ENCODE measurements at places on chromosomes 3 and 15.

DNA sequence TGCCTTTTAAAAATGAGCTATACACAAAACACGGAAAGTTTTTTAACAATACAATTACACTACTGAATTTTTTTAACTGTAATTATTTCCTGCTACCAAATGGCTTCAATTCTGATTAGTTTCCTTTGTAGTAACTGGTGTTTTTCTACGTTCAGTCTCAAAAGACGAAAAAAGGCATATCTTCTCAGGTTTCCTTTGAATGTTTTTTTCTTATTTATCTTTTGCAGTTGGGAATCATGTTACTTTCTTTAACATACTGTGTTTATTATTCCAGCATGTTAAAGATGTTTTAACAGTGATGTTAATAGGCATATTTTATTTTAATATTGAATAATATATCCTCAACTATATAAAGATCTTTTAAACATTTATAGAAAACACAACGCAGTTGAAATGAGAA, 1055.5 kb downstream of the ROBO1 start:
- DNase-seq: no peak

DNA sequence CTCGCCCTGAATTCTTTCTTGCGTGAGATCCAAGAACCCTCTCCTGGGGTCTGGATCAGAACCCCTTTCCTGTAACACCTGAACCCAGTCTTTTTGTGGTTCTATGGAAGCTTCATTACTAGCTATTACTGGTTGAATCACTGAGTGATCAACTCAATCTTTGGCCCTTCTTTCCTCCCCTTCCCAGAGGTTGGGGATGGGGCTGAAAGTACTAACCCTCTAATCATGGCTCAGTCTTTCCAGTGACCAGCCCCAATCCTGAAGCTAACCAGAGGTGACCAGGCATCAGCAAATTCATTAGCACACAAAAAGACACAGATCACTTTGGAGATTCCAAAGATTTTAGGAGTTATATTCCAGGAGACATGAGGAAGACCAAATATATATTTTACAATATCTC, 39.5 kb downstream of the HERC1 start:
- no peak for DNase-seq

DNA sequence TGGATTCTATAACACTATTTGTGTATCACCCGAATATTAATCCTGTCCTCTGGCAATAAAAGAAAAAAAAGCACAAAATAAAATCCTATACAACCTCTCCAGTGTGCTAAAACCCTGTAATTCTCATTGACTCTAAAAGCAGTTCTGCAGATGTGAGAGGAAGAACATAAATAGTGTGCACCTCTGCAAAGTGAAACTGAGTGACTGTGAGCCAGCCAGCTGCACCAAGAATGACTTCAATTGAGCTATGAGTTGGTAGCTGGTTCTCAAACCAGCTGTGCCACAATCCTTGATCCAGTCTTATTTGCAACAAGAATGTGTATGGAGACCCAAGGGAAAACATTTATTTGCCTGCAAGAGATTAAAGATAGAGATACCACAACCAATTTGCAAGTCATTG, 31.2 kb upstream of the COL8A1 start:
- no peak for DNase-seq

DNA sequence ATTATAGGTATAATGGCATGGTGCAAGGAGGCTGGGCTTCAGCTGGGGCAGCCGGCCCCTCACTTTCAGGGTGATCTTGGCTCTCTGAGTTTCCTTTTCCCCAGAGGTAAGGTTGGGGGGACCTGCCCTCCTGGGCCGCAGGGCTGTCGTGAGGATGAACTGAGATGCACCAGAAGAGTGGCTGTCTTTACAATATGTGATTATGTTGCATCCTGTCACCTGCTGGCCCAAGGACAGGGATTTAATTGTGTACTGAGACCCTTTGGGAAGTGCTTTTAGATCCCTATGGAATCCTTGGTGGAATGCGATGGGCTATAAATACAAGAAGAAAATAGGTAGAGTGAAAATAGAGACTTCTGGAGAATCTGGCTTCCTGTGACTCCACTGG, 22.1 kb downstream of the ANAPC13 start:
- DNase-seq: no peak

- no peak for DNase-seq
Measured at GRCh38 chr3:134274571-134274970, 23.9 kb upstream of the RYK start.

- peak; percentile 93 for DNase-seq
Measured at GRCh38 chr3:184335661-184336546, 1.5 kb upstream of the FAM131A start.

DNA sequence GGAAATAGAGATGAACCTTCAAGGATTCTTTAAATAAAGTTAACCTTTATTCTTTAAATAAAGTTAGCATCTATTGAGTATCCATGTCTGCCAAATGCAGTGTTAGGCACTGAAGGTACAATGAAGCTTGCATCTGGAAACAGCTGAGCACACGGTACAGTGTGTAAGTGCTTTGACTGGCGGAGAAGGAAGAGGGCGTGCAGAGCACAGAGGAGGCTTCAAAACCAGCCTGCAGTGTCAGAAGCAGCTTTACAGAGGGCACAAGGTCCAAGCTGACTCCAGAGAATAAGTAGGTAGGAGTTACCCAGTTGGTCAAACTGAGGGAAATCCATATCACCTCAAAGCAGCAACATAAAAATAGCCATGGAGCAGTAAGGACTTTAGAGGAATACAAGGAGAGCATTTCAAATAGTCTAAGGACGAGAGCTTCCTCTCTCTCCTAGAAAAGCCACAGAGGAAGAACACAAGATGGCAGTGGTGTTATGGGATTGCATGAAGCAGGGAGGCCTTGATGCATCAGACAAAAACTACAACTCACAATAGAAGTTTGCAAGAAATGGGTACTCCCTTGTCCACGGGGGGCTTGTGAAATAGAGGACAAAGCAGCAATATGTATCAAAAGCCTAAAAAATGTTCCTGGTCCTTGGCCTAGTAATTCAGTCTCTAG, 60.3 kb upstream of the PPP2R3A start:
- no peak for DNase-seq

- no peak for DNase-seq
Measured at GRCh38 chr3:160287666-160288065, 62.4 kb downstream of the C3orf80 start.

- no peak for DNase-seq
Measured at GRCh38 chr3:151303751-151304150, 12.9 kb downstream of the GPR87 start.

GRCh38 chr15:88036154-88036839, 220.2 kb downstream of the NTRK3 start:
- no peak for DNase-seq

GRCh38 chr3:127408684-127409420, 121.0 kb upstream of the PRR20G start:
- DNase-seq: no peak

DNA sequence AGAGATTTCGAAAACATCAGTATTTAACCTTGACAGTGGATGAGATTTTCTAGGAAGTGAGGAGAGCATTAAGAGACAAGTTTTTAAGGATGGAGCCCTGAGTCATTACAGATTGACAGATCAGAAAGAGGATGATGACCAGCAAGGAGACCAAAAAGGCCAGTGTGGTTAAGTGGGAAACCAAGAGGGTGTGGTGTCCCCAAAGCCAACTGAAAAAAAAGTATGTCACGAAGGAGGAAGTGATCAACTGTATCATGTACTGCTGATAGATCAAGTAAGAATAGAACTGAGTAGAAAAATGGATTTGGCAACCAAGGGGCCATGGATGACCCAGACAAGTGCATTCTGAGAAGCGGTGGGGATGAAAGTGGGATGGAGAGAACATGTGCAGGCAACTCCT, 491.8 kb downstream of the FHIT start:
- no peak for DNase-seq
